ENCODE measurements at places on chromosomes 2 and 18.
A peak's percentile ranks its signal among the peaks of the same experiment; 100 is the strongest.

- H3K36me3 ChIP-seq: no peaks in the 10 kb centered on the region
- H3K4me1 ChIP-seq: no peaks in the 10 kb centered on the region
- H3K4me3 ChIP-seq: no peak overlapping the region
- peaks cover 54% of the 10 kb centered on the region for H3K27me3 ChIP-seq
- H3K27ac ChIP-seq: no peak overlapping the region
Measured at GRCh38 chr2:105186967-105187498, 54.5 kb upstream of the GPR45 start.

DNA sequence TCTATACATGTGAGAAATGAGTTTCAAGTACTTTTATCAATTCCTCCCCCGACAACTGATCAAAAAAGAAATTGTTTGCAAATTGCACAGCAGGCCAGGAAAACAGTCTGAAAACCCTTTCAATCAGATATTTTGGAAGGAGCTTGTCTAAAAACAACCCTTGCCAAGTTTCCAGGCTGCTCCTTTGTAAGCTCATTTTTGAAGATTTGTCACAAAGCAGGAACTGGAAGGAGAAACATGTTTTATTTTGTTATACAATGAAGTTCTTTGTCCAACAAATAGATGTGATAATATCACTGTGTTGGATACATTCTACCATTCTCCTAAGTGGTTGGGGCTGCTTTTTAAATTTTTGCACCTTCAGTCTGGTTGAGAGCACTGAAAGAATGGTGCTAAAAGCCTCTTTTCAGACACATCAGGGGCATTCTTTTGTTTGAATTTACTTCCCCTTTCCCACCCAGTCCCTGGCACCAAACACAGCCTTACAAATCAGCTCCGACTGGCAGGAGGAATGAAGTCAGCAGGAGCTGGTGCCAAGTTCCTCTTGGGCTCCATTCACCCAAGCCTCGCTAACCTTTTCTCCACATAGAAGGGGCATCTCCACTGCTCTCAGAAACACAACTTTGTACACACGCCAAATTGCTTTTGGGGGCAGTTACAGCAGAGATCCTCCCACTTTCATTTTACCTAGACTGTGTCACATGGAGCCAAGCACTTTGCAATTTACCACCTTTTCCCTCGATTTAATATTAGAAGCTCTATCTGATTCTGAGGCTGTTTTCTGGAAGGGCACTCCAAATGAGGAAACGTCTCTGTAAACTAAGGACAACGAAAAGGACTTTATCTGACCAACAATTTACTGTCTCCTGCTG is 88.0 kb downstream of the C1D start:
- peaks cover 3% of the 10 kb centered on the region for H3K4me1 ChIP-seq
- peaks cover 16% of the 10 kb centered on the region for H3K27me3 ChIP-seq
- H3K27ac ChIP-seq: no peak overlapping the region
- H3K36me3 ChIP-seq: no peaks in the 10 kb centered on the region
- peak overlapping the region; percentile 52 for H3K4me3 ChIP-seq
- DNase-seq: no peak

DNA sequence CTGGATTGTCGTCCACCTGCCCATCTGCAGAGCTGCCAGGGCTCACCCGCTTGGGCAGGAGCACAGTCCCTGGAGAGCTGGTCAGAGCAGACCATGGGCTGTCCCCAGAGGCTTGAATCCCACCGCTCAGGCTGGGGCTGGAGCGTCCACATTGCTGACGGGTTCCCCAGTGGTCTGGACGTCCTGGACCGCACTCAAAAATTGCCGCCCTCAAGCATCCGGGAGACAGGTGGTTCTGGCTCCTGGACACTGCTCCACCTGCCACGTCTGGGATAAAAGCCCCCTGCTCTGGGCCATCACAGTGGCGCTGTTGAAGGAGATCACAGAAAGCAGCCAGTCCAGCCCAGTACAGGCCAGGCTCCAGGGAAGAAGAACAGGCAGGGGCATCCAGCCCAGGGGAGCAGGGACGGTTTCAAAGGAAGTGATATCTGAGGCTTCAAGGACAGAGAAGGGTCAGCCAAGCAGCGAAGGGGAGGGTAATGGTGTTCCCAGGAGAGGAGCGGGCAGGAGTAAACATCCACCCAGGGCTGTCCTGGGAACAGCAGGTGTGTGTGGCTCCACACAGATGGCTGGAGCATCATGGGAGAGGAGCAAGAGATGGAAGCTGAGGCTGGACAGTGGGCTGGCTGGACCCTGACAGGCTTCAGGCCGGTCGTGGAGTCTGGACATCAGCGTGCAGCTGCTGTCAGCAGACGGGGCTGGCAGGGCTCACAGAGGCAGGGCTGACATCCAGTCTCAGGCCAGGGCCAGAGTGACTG is 21.9 kb upstream of the ID2 start:
- no peak overlapping the region for H3K4me3 ChIP-seq
- peaks cover 22% of the 10 kb centered on the region for H3K27me3 ChIP-seq
- peaks cover 12% of the 10 kb centered on the region for H3K4me1 ChIP-seq
- no peak for DNase-seq
- H3K27ac ChIP-seq: peak overlapping the region; percentile 24

GRCh38 chr2:203175371-203175770 is 63.4 kb upstream of the CYP20A1 start:
- H3K4me1 ChIP-seq: no peaks in the 10 kb centered on the region
- peaks cover 2% of the 10 kb centered on the region for H3K36me3 ChIP-seq
- H3K4me3 ChIP-seq: no peak overlapping the region
- no peak overlapping the region for H3K27ac ChIP-seq
- DNase-seq: no peak

DNA sequence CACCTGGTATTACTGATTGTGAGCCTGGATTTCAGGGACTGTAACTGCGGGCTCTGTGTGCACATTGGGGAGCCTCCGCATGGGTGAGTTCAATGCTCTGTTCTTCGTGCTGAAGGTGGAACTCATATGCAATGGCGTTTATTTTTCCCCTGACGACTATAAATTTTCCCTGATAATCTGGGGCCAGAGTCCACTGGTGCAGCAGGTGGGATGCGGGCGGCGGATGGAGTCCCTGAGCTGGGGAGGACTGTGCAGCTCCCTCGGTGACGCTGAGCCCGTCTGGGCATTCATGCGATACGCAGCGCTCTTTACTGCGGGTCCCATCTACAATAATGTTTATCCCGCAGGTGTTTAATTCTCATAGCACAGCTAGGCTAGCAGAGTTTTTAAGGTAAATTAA is 181.6 kb upstream of the ALKAL2 start:
- peaks cover 58% of the 10 kb centered on the region for H3K27me3 ChIP-seq
- DNase-seq: no peak
- peaks cover 3% of the 10 kb centered on the region for H3K36me3 ChIP-seq
- H3K27ac ChIP-seq: no peak overlapping the region
- no peak overlapping the region for H3K4me3 ChIP-seq

GRCh38 chr18:23716966-23717365 is 27.7 kb downstream of the LAMA3 start:
- H3K36me3 ChIP-seq: peaks cover 6% of the 10 kb centered on the region
- H3K27ac ChIP-seq: no peak overlapping the region
- no peak for DNase-seq
- peaks cover 19% of the 10 kb centered on the region for H3K4me1 ChIP-seq
- H3K27me3 ChIP-seq: peaks cover 26% of the 10 kb centered on the region

Measured in T-helper 17 cell (primary cell).